GOT3 (cell line): ENCODE measurements at places on chromosomes 7 and 10.

DNA sequence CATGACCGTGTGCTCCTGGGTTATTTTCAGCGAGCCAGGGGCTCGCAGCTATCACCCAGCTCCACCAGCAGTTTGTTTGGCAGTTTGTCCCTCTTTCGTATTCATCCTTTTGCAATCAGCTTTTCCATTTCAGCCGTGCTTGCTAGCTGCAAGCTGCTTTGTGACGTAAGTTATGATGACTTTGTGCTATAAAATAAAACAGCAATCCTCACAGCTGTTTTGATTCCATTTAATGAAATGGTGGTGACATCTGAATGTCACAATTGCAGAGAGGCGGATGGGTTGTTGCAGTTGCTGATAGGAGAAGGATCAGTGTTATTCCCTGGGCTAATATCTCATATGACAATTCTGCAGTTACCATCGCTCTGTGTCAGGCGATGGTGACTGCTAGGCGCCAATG is 251.7 kb downstream of the SNX10 start:
- DNase-seq, result no peak

- no peak for DNase-seq
These were observed 45.4 kb downstream of the RBM17 start for GRCh38 chr10:6134099-6134823.

- DNase-seq, result no peak
These were observed 4.1 kb upstream of the CTBP2 start for GRCh38 chr10:125164421-125164820.

DNA sequence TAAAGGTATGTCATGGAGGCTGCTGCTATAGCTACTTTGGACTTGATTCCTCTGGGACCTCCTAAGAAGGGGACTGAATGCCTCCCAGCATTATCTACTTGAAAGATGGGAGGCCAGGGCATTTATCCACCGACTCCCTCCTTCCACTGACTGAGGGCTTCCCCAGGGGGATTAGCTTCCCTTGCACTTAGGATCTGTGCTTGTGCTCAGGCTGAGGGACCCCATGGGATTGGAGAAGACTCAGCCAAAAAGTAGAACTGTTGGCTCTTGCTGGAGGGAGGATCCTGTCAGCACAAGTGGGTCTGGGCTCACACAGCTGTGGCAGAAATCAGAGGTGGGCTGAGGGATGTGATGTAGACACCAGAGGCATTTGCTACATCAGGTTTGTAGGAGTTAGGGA is 81.5 kb upstream of the SYPL1 start:
- no peak for DNase-seq

GRCh38 chr10:86535132-86535882 is 13.7 kb upstream of the WAPL start:
- DNase-seq, result no peak

DNA sequence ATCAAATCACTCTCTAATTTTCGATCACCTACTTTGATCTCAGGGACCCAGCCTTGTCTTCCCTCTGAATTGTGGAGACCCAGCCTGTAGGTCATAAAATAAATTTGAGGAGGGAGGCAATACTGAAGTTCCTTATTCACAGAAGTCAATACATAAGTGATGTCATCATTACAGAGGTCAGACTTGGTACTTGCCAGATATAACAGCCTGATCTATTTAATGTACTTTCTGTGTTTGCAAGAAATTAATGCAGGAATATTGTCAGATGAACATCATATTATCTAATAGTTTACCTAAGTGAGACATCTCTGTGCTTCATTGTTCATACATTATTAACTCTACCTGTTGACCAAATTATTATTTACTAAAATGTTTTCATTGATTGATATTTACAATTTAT is 105.6 kb downstream of the GPAM start:
- no peak for DNase-seq

GRCh38 chr7:22469371-22470143 is 30.4 kb downstream of the STEAP1B start:
- no peak for DNase-seq

DNA sequence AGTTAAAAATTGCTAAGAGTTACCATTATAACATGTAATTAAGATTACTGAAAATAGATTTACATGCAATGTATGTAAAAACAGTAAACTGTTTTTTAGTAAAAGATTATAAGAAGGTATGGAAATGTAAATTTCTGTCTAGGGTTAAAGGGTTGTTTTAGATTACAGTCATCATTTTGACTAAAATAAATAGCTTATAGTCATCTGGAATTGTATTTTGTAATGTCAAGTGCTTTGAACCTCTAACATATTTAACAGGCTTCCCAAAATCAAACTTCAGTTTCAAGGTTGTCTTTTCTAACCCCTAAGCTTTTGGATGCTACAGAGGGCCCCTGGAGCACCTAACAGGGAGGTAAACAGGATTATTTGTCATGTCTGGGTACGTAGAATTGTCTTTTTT is 35.0 kb upstream of the ZNF746 start:
- no peak for DNase-seq

DNA sequence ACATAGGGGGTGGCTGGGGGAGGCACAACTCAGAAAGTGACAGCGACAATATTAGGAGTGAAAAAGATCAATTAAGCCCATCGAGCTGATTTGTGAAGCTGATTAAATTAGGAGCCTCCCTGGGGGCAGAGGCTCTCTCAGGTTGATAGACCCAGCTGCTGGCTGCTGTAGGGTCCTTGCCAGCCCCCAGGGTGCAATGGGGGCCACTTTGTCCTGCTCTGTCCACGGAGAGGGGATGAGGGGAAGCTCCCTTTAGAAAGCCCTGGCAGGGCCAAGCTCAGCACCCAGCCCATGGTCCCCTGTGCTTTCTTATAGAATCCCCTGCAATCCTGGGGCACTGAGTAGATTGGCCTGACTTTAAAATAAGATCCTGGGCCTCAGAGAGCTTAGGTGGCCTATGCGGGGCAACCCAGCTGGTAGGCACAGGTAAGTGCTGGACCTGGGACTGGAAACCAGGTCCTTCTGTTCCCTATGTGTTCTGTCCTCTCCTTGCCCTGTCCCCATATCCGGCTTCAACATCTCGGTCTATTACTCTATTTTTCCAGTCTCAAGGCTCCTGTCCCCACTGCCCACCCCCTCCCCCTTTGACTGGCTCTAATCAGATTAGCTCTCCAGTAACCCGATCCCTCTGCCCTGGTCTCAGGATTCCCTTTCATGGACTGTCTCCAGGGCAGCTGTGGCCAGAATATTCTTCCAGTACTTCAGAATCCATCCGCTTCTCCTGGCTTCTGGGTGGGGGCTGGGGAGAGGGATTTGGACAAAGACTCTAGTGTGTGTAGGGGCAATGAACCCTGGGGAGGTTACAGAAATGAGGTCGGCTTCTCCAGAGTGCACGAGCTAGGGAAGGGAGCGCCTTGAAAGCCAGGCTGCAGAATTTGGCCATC is 259.6 kb downstream of the RPS24 start:
- no peak for DNase-seq

DNA sequence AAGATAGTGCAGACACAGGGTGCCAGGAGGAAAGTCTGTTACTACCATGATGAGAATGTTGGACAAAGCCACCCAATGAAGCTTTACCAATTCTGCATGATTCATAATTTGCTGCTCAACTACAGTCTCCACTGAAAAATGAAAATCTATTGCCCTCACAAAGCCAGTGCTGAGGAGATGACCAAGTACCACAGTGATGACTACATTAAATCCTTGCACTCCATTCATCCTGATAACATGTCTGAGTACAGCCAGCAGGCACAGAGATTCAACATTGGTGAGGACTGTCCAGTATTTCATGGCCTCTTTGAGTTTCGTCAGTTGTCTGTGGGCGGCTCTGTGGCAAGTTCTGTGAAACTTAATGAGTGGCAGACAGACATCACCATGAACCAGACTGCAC is 144.0 kb downstream of the PLCE1 start:
- no peak for DNase-seq

DNA sequence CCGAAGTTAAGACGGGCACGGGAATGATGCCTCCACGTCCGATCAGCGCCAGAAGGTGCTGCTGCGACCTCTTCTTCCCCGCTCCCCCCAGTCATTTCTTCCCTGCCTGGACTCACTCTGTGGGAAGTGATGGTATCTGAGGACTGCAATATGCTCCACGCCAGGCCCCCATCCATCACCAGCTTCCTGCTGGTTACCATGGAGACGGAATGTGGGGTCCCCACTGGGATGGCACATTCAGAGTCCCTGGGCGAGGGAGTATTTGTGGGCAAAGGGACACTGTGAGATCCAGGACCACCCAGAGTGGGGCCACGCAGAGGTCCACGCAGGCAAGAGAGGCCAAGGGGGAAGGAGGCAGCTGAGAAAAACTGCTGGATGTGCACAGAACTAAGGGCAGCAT is 39.7 kb downstream of the CARD11 start:
- DNase-seq, result no peak

GRCh38 chr7:152574892-152575548 is 100.9 kb downstream of the XRCC2 start:
- no peak for DNase-seq
